ENCODE measurements at places on chromosomes 16 and 17.
A peak's percentile ranks its signal among the peaks of the same experiment; 100 is the strongest.

GRCh38 chr17:21044971-21045370 lies 2.2 kb upstream of the USP22 start:
- no peak for DNase-seq

DNA sequence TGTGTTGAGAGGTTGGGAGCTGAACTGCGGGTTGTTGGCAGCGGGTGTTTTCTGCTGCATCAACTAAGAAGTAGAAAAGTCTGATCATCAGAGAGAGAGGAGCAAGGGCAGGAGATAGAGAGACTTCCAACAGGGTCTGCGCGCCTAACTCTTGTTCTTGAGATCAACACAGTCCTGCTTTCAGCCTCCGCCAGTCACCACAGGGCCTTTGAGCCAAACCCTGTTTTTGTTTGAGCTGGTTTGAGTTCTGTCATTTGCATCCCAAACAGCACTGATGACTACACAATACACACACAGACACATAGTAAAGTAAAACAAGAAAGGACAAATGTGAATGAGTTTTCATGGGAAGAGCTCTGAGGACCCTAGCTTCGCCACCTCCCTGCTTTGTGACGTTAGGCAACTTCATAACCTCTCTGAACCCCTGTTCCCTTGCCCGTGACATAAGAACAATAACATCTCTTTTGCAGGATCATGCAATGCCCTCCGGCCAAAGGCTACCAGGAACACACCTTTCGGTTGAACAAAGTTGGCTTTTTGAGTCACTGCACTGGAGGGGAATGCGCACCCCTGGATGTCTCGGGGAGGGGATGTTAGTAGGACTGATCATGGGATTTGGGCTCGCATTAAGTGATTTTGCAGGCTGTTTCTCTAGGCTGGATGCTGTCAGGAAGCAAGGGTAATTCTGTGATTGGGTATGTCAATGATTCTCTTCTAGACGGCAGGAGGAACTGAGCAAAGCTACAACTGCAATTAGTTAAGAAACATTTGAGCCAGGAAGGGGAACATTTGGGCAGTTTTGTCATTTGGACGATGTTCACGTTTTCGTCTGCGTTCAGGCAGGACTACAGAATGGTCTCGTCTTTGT lies 92.3 kb downstream of the C16orf78 start:
- DNase-seq, result no peak

DNA sequence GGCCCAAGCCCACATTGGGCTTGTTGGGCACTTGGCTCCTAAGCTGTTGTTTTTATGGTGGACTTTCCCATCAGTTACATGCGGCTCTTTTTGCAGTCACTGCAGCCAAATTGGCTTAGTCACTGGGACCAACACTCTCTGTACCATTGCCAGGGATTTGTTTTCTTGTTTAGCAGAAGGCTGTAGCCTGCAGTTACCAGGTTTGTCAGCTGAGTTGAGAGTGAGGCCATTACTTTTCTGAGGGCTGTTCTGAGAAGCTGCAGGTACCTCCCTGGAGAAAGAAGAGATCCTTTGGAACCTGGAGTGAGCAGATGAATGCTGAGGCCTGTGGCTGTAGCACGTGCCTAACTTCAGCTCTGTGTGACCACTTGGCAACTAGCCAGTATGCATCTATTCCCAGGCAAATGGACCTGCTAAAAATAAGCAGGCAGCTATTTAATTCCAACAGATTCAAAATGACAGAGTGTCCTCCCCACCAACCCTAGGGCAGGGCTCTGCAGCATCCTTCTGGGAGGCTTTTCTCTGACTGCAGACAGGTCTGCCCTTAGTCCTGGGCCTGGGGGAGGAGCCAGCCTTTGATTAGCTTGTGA lies 12.9 kb downstream of the AKAP1 start:
- no peak for DNase-seq

DNA sequence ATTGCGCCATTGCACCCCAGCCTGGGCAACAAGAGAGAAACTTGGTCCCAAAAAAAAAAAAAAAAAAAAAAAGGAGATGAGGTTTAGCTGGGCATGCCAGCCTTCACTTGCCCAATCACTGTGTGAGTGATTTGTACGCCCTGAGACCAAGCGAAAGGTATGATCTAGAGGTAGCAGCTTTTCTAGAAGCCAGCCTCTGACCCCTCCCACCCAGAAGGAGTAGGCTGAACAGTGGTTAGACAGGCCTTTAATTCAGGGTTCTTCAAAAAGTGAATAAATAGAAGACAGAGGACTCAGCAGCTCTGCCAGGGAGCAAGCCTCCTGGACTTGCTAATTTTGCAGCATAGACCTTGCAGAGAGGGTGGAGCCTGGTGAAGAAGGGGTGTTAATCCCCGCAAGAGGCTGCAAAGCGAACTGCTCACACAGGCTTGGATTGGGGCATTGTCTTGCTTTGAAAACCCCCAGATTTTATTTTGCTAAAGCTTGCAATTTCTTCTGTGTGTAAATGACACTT lies 7.1 kb upstream of the CYTH1 start:
- no peak for DNase-seq

GRCh38 chr16:68590201-68590994 lies 51.3 kb downstream of the ZFP90 start:
- DNase-seq, result peak; percentile 29

- no peak for DNase-seq
These were observed at the start of gene KRTAP4-1 for GRCh38 chr17:41184480-41184961. TSS of gene KRTAP4-1 (minus strand) at chr17:41184911. CDS start at chr17:41184854, 57 bp downstream.

GRCh38 chr16:84279881-84280280 lies 14.8 kb upstream of the WFDC1 start:
- DNase-seq, result no peak

- DNase-seq, result no peak
These were observed at the start of gene CD300LG for GRCh38 chr17:43846963-43847371. TSS of gene CD300LG (plus strand) at chr17:43847176. CDS start at chr17:43847217, 41 bp downstream.

DNA sequence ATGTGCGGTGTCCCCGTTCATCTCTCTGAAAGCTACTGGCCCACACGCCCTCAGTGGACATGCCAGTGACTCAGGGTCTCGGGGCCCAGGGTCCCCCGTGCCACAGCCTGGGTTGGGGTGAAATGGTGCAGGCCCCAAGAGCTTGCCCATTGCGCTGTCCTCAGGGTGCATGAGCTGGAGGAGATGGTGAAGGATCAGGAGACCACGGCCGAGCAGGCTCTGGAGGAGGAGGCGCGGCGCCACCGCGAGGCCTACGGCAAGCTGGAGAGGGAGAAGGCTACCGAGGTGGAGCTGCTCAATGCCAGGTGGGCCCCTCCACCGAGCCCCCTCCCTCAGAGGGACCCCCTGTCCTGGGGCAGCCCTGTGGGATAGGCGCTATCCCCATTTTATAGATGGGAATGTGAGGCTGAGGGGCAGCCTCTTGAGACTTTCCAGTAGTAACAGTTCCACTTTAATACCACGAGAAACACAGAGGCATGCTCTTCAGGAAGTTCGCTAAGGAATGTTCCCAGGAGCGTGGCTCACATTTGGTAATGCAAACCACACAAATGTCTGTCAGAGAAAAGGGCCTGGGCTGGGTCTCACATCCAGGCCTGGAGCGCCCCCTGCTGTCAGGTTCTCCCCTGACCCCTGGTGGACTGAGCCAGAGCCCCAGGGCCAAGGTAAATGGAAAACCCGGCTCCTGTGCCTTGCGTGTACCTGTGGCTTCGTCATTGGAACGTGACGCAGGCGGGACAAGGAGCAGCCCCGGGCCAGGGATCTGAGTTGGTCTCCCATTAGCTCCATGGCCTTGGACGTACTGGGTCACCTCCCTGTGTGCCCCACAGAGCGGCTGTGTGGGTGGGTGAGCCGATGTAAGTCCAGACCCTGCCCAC lies 133.7 kb downstream of the RAB11FIP4 start:
- peak; percentile 83 for DNase-seq
